Hypothalamus (tissue), 51 donors: ENCODE measurements at places on chromosomes 4 and X.

DNA sequence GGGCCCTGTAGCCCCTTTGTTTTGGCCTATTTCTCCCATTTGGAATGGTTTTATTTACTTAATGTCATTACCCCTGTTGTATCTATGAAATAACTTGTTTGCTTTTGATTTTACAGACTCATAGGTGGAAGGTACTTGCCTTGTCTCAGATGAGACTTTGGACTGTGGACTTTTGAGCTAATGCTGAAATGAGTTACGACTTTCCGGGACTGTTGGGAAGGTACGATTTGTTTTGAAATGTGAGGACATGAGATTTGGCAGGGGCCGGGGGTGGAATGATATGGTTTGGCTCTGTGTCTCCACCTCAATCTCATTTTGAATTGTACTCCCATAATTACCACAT is 39.4 kb downstream of the NLRP2B start:
- DNase-seq = no peak

GRCh38 chrX:77167993-77168392 is 279.2 kb upstream of the FGF16 start:
- no peak for DNase-seq

DNA sequence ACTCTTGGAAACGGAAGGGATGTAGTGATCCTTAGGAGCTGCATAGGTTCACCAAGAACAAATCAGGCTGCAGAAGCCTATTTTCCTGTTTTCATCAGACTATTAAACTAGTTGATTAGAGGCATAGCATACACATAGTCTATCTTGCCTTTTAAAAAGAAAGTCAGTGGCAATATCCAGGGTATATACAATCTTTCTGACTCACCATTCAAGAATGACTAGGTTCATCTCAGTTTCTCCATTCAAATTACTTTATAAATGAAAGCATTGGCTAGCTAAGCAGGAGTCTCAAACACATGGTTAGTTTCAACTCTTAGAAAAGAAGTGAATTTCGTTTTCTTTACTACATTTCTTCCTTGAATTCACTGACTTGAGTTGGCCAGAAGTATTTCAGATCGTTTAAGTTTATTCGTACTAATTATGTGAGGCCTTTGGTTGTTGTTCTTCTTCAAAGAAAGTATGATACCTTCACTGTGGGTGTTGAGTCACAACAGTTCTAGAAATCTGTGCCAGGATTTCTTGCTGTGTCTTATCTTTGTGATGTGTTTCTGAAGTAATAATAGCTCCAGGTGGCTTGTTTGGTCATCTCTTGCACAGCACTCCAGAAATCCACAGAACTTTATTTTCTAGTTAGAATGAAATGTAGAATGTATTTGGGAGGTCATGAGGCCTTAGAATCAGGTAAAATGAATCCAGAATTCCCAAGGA is 88.2 kb downstream of the AWAT2 start:
- DNase-seq = no peak

DNA sequence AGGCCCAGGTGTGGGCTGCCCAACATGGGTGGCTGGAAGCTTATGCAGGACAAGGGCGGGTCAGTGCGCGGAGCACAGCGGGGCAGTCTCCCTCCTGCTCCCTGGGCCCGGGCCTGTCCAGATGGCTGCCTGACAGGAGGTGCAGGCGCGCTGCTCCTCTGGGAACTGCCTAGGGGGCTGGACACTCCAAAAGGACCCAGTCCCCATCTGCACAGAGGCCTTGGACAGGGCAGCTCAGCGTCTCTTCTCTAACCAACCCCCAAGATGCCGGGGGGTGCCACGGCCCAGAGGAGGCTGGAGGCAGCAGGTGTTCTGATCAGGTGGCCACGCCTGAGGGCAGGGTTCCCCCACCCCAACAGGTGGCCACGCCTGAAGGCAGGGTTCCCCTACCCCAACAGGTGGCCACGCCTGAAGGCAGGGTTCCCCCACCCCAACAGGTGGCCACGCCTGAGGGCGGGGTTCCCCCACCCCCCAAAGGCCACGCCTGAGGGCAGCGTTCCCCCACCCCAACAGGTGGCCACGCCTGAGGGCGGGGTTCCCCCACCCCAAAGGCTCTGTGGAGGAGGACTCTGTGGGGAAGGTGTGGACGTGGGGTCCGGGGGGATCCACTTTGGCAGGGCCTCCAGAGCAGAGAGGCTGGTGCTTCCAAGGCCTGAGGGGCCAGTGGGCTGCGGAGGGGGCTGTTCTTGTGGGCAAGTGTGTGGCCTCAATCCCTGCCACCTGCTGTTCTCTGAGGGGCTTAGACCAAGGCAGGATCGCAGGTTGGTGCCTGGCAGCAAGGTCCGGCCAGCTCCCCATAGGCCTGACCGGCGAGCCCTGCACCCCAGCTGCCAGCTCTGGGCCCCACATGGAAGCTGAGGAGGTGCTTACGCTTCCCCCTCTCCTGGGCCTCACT is 36.1 kb downstream of the CPLX1 start:
- DNase-seq = no peak

GRCh38 chr4:108035691-108036090 is 46.0 kb downstream of the HADH start:
- no peak for DNase-seq

DNA sequence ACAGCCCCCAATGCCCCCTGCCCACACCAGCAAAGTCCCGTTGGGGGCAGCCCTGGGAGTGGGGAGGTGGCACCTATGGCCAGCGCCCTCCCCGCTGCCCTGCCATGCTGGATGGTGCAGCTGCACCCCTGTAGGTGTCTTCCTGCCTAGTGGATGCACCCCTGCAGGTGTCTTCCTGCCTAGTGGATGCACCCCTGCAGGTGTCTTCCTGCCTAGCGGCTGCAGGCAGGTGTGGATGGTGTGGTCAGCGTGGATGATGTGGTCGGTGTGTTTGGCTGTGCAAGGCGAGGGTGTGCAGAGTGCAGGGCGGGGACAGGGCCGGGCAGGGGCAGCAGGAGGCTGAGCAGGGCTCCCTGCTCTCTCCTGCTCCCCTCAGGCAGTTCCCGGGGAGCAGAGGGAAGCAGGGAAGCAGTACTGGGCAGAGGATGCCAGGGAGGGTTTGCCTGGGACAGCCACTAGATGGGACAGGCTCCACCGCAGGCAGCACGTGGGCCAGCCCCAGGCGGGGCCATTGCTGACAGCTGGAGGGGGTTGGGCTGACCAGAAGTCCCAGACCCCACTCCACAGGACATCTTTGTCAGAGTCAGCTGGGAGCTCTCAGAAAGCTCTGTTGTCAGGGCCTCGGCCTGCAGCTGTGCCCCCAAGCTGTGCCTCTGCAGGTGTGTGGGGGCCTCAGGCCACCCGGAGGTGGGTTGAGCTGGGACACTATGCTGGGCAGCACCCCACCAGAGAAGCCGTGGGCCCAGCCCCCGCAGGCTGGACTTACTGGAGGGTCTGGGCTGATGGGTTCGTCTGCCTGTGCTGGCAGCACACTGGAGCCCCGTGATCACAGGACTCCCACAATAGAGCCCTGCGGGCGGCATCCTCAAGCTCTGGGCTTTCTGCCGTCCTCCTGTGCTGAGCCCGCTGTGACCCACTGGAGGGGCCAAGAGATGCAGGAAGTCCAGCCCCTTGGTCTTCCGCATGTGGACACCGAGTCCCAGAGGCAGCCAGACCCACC is 23.7 kb downstream of the DOK7 start:
- DNase-seq = no peak

GRCh38 chrX:71949363-71949762 is 38.7 kb downstream of the NHSL2 start:
- DNase-seq = no peak

DNA sequence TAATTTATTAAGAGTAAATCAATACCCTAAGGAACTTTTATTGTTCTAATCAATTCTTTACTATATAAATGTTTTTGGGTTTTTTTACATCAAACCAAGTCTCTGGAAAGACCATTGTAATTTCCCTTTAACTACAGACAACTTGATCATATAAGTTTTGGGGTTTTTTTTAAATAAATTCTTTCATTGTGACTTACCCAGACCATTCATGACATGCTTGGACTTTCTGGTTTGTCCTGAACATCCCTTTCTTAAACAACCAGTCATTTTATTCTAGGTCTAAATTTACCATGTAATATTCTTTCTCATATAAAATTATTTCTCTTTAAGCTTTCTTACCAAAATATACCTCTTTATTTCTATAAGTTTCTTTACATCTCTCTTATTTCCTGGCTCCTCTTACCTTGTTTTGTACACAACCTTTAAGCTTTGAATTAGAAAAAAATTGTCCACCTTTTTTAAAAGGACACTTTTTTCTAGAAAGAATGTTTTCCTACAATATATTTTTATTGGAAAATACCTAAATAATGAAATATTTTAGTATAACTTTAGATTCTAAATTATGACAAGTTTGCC is 8.4 kb downstream of the CNGA1 start:
- no peak for DNase-seq

DNA sequence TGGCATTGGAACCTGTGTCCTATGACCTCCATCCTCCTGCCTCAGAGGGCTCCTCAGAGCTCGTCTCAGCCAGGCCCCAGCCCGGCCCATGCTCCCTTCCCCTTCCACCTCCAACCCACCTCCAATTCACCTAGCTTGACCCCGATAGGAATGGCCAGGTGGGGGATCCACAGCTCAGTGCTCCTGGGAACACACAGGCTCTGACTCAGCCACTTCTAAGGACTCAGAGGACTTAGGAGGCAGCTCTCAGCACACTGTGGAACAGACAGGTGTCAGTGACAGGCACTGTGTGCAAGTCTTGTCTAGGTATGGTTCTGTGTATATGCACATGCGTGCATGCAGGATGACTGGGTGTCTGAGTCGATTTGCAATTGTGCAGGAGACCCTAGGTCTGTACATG is 44.8 kb downstream of the PJA1 start:
- no peak for DNase-seq

DNA sequence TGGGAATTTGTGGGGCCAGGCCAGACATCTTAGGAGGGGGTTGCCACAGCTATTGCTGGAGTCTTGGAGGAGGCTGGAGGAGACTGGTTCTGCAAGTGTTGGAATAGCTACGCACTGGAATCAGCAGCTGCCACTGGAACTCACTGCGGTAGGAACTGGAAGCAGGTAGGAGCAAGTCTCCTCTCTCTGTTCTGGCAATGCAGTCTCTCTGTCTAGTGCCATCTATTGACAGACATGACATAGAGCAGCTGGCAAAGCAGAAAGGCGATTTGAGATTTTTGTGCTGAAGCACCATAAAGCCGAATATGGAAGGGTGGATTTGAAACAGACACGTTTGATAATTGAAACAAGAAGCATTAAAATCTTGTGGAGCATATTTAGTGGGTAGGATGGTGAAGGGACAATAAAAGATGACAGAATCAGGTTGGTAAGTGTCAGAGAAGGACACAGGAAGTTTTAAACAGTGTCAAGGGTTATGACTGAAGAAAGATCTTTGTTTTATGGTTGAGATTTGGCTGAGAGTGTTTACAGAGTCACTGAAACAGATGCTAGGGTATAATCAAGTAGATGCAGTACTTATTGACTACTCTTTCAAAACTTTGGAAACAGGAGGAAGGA is 23.5 kb upstream of the SYNPO2 start:
- DNase-seq = no peak

DNA sequence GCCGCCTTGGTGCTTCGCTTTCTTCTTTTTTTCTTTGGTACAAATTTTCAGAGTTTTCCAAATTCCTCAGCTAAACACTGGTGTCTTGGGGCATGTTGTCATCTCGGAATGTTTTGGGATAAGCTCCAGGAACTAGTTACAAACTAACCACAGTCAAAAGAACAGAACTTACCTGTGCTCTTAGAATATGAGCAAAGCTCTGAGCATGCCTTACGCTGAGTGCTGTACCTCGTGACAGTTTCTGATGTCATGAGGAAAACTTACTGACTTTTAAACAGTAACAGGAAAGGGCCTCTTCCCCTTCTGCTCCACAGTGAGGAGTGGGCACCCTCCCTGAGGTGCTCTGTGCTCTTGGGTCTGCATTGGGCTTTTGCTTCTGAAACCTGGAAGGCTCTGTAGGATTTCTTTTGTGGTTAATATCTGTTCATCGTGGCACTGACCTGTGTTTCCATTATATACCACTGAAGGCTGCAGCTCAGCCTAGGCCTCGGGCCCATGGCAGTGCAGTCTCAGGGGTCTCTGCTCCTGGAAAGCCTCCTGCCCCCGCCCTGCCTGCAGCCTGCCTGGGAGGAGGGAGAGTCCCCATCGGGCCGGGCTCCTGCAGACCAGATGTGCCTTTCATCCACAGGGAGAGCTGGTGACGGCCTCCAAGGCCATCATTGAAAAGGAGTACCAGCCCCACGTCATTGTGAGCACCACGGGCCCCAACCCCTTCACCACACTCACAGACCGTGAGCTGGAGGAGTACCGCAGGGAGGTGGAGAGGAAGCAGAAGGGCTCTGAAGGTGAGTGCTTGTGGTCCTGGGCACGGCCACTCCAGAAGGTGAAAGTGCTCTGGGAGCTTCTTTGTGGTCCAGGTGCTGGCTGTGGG is 48.7 kb downstream of the NOP14 start:
- no peak for DNase-seq

DNA sequence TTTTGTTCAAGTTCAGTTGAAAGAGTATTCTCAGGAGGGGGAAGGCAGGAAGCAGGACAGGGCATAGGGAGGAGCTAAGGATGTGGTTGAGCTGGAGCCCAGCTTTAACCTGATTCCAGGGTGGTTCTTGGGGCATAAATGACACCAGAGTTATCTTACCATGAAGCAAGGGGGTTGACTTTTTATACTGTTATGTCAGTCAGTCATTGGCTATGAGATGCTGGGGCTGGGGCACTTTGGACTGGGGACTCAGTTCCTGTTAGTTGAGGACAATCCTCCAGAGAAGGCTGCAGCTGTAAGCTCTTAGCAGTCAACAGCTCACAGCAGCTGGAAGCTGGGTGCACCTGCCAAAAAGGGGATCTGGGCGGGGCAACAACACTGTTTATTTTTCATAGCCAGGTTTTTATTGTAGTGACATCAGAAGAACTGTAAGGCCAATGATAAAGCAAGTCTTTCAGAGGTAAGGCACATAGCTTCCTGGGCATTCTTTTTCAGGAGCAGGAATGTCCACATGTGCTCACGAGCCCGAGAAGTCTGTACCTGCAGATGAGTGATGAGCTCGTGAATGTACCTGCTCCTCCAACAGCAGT is 78.5 kb downstream of the MID1IP1 start:
- no peak for DNase-seq
